ENCODE measurements at places on chromosomes 4 and X. TPM values are rescaled to one million over a fixed set of nuclear protein-coding genes. Genes with fewer than 3 reads are reported as not detected.

The COL4A6 gene
- total RNA-seq: 0.32 TPM

The NUP54 gene
- total RNA-seq: 67.4 TPM

DNA sequence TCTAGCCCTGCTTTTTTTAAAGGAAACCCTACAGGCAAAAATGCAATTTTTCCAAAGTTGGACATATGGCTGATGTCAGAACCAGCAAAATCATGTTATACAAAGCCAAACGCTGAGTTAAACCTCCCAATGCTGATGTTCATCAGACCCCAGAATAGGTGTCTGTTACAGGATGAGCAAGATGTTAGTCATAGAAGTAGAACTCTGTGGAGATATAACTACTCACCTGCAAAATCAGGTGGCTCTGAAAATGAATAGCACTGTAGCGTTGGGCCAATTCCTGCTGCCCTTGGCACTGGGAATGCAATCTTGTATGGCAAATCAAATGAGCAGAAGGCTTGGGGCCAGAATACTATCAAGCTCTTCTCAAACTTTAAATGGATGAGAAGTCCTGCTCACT is 634.1 kb downstream of the RPA4 start:
- DNase-seq: no peak

The SMPX gene
- total RNA-seq: not detected
